ENCODE measurements at places on chromosomes 7 and 10. TPM values are rescaled to one million over a fixed set of nuclear protein-coding genes. Genes with fewer than 3 reads are reported as not detected.

IDI2 gene
- not detected for total RNA-seq

ITGA8 gene
- not detected for total RNA-seq

RADIL gene
- not detected for total RNA-seq

TUBB8 gene
- not detected for total RNA-seq

CDC14C gene
- 0.11 TPM for total RNA-seq

HOXA6 gene
- not detected for total RNA-seq

VWC2 gene
- total RNA-seq: not detected

SPDYE2B gene
- total RNA-seq: not detected

LIPK gene
- not detected for total RNA-seq

LRRD1 gene
- 0.11 TPM for total RNA-seq

CLDN4 gene
- total RNA-seq: 216 TPM

OPN1SW gene
- total RNA-seq: not detected

BTAF1 gene
- 32.9 TPM for total RNA-seq

GIMAP4 gene
- not detected for total RNA-seq

HOXA1 gene
- total RNA-seq: 1.5 TPM

FAM237B gene
- not detected for total RNA-seq

WIPF3 gene
- 0.39 TPM for total RNA-seq

GNG11 gene
- under 0.01 TPM for total RNA-seq

ZNF248 gene
- 13.7 TPM for total RNA-seq

PITX3 gene
- not detected for total RNA-seq

TDRD1 gene
- 0.39 TPM for total RNA-seq

FGFBP3 gene
- total RNA-seq: 1.2 TPM

TAF6 gene
- total RNA-seq: 24.7 TPM

AGMO gene
- total RNA-seq: not detected

SMO gene
- 12.3 TPM for total RNA-seq

GNAT3 gene
- 0.22 TPM for total RNA-seq

FANK1 gene
- total RNA-seq: 30.2 TPM

SPACDR gene
- total RNA-seq: 0.87 TPM

PMPCB gene
- total RNA-seq: 65.1 TPM

SPAM1 gene
- not detected for total RNA-seq

AMPH gene
- total RNA-seq: not detected

WDR91 gene
- total RNA-seq: 16.1 TPM

UTF1 gene
- total RNA-seq: not detected

BICC1 gene
- not detected for total RNA-seq

GCK gene
- total RNA-seq: under 0.01 TPM

PIP gene
- total RNA-seq: not detected

RTKN2 gene
- 0.22 TPM for total RNA-seq

BMI1 gene
- 56.5 TPM for total RNA-seq

SPDYE6 gene
- total RNA-seq: not detected

SLC13A1 gene
- not detected for total RNA-seq

CHCHD3 gene
- total RNA-seq: 47.4 TPM

NUTM2A gene
- 3.9 TPM for total RNA-seq

ANKRD61 gene
- total RNA-seq: not detected

FKBP14 gene
- total RNA-seq: 46.2 TPM

VPS37D gene
- total RNA-seq: 2.7 TPM

MUC12 gene
- 0.98 TPM for total RNA-seq

GLI3 gene
- 1.8 TPM for total RNA-seq

HMX2 gene
- total RNA-seq: not detected

TUBAL3 gene
- total RNA-seq: not detected

All from placental epithelial cell (primary cell).